ENCODE measurements at places on chromosomes 3 and 15.

- DNase-seq = peak; percentile 78
Observed at GRCh38 chr3:10198761-10199649, 34.3 kb downstream of the IRAK2 start.

DNA sequence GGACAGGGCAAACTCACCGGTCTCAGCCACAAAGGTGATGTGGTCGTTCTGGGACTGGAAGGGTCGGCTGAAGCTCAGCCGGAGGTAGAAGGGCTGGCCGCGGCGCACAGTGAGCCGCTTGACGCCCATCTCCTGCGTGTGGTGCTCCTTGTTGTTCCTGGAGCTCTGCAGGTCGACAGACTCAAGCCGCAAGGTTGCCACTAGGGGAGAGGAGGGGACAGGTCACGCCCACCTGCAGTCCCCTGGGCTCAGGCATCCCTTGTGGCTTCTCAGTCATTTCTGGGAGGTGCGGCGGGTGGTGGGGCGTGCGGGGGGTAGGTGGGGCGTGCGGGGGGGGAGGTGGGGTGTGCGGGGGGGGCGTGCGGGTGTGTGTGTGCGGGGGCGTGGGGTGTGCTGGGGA, 26.7 kb upstream of the TGM5 start:
- DNase-seq = no peak

- peak; percentile 99 for DNase-seq
Observed at GRCh38 chr3:127734754-127735473, 62.2 kb downstream of the ABTB1 start.

DNA sequence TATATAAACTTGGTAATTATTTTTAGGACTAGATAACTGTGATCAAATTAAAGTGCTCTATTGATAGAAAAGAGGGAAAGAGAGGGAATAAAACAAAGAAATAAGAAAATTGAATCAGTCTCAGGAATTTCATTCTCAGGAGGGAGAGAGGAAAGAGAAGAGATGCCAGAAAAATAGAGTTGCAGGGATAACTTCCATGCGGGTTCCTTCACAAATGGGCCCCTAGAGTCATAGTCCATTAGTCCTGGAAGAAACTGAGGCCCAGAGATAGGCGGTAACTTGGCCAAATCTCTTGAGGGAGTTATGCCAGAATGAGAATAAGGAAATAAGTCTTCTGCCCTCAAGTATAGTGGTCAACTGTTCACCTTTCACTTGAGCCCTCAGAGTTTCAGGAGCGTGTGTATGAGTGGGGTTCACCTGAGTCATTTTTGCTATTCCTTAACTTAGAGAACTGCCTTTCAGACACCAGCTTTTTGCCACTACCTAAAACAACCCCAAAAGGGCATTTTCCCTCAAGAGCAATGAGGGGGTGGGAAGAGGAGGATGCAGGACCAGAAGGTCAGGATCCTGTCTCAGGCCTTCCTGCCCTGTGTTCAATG, 192.6 kb downstream of the MEX3B start:
- DNase-seq = no peak

- no peak for DNase-seq
Observed at GRCh38 chr3:32334675-32335074, 57.0 kb upstream of the CMTM7 start.

GRCh38 chr3:99929745-99930139, 112.1 kb downstream of the CMSS1 start:
- DNase-seq = peak; percentile 50

DNA sequence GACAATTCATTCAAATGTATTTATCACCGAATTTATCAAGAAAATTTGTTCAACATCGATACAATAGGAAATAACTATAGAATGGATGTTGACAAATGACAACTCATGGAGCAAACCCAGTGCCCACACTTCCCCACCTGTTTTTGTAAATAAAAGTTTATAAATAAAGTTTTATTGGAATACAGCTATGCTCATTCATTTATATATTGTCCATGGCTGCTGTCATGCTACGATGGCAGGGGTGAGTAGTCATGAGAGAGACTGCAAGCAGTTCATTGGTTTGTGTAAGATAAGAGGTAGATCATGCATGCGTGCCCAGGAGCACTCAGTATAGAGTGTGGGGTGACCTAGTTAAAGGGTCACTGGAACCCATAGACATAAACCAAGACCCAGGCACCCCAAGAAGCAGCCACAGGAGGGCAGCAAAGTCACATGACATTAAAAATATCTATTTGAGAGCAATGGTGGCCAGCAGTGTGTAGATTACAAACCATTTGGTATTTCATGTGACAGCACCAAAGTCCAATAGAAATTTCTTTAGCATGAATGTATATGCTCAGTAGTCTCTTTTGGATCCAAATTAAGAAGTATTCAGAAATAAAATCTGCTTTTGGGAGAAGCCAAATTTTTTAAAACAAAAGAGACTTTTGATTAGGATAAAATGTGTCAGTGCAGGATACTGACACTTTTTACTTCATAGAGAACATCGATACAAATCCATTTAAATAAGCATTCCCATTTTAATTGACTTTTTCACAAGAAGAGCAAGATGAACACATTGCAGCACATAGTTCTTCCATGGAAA, 794.8 kb downstream of the MCTP2 start:
- peak; percentile 53 for DNase-seq

- DNase-seq = peak; percentile 50
Observed at GRCh38 chr3:39192490-39193092, at the start of gene XIRP1. Gene XIRP1 (minus strand): TSS chr3:39192595. CDS start chr3:39189445, 3,150 bp downstream.

GRCh38 chr3:72957297-72957696, 39.3 kb upstream of the PPP4R2 start:
- DNase-seq = peak; percentile 13

GRCh38 chr3:49658711-49659110, 15.4 kb upstream of the APEH start:
- DNase-seq = no peak

DNA sequence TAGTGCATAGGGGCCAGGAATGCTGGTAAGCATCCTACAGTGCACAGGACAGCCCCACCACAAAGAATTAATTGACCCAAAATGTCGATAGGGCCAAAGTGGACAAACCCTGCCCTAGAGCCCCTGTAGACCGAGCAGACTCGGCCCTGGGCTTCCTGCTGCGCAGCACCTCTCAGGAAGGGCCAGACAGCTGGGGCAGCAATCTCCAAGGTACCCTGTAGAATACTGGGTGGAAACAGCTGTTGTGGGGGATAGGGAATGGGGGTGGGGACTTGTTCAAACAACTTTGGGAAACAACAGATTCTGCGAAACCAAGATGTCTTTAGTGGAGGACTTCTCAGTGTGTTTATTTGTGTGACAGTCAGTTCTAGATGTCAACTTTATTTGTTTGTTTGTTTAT, 67.1 kb downstream of the MRPL46 start:
- no peak for DNase-seq

DNA sequence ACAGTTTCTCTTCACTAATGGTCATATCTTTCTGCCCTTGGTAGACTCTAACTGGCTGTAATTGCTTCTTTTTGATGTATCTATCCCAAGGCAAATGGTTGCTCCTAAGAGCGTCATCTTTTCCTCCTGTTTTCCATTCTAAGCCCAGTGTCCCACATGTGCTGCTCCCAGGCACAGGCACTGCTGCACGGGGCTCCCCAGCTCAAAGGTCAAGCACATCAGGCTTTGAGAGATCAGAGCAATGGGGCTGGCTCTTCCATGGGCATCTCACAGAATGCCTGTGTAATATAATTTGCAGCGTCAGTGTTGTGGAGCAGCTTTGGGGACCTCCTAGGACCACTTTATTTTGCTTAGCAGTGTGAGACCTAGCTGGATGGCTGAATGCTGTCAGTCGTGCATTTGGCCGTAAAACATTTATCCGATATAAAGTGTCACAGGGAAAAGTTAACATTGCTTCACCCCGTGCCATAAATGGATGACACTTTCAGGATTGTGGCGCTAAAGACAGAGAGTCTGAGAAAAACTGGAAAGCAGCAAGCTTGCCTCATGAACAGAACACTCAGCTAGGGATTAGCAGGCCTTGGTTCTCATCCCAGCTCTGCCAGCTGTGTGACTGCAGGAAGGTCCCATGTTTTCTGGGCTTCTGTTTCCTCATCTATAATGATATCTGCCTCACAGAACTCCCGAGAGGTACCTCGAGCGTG, 277.5 kb upstream of the TBL1XR1 start:
- no peak for DNase-seq

DNA sequence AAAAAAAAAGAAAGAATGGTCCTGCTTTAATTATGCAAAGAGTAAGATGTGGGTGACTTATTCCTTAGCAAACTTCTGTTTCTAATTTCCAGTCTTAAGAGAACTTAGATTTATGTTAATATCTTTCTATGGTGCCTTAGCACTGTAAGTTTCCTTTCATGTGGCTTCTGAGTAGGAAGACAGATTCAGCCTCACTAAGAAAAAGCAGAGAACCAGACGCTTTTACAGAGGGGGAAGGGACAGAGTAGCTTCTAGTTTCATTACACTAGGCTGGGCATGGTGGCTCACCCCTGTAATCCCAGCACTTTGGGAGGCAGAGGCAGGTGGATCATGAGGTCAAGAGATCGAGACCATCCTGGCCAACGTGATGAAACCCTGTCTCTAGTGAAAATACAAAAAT, 95.0 kb downstream of the DHX30 start:
- DNase-seq = no peak

- DNase-seq = peak; percentile 47
Observed at GRCh38 chr3:12349895-12350811, 61.3 kb downstream of the PPARG start.

DNA sequence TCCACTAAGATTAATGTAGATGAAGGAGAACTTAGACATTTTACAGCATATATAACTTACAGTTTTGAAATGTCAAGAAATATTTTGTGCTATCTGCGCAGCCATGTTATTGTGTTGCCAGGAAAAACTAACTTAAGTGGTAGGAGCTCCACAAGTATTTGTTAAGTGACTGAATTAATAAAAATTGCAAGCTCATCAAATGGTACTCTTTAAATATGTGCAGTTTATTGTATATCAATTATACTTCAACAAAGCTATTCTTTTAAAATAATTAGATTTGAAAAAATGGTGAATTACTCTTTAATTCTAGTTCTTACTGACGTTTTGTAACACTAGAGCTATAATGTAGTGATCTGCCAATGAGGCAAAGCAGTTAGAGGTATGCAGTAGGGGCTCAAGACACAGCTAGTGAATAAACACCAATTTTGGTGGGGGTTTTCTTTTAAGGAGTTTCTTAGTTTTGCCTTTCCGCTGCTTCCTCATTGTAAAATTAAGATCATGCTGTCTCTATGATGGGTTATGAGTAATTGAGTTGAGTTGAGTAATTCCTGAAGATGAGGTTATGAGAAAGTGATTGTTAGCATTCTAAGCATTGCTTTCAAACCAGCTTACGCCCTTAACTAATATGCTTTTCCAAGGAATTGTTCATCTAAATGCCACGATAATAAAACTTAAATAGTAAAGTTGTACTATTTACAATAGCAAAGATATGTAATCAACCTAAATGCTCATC, 10.9 kb upstream of the LXN start:
- no peak for DNase-seq

- DNase-seq = no peak
Observed at GRCh38 chr3:64218746-64219145, 6.5 kb downstream of the PRICKLE2 start.

GRCh38 chr3:152047465-152047864, 174.0 kb downstream of the SUCNR1 start:
- no peak for DNase-seq

- no peak for DNase-seq
Observed at GRCh38 chr15:96311256-96311955, 19.1 kb upstream of the NR2F2 start.

DNA sequence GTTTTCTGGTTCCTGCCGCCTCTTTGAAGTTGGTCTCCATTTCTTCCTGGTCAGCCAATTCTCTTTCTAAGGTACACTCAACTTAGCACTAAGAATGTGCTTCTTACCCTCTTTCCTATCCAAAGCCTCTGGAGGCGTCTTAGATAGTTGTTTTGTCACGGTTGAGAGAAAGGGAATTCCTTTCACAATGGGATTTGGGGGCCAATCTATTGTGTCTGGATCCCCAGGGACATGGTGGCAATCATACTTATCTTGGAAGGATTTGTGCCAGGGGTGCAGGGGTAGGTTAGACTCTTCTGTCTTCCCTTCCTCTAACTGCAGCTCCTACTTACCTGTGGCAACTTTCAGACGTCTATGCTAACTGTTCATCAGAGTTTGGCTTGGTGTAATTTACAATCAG, 287.1 kb downstream of the SOX2 start:
- DNase-seq = no peak

DNA sequence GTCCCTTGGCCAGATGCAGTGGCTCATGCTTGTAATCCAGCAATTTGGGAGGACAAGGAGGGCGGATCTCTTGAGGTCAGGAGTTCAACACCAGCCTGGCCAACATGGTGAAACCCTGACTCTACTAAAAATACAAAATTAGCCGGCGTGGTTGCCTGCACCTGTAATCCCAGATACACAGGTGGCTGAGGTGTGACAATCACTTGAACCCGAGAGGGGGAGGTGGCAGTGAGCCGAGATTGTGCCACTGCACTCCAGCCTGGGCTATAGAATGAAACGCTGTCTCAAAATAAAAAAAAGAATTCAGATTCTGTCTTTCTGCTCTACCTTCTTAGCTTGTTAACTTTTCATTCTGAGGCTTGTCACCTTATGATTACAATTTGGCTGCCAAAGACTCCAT, 22.1 kb downstream of the MYO5A start:
- no peak for DNase-seq

DNA sequence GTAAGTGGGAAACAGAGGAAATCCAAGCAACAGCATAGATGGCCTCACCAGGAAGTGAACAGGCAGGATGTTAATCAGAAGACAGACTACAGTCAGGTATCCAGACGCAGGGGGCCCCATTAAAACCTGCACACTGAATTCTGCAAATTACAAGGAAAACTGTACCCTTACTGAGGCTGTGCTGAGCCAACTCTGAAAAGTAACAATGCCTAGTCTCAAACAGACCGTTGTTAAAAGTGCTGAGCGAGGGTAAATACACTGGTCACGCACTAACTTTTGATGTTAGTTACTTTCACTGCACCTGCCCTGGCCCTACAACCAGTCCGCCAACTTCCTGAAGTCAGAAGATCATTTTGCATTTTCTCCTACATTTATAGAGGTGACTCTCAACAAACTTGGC, 1.0 kb downstream of the TAMM41 start:
- no peak for DNase-seq

DNA sequence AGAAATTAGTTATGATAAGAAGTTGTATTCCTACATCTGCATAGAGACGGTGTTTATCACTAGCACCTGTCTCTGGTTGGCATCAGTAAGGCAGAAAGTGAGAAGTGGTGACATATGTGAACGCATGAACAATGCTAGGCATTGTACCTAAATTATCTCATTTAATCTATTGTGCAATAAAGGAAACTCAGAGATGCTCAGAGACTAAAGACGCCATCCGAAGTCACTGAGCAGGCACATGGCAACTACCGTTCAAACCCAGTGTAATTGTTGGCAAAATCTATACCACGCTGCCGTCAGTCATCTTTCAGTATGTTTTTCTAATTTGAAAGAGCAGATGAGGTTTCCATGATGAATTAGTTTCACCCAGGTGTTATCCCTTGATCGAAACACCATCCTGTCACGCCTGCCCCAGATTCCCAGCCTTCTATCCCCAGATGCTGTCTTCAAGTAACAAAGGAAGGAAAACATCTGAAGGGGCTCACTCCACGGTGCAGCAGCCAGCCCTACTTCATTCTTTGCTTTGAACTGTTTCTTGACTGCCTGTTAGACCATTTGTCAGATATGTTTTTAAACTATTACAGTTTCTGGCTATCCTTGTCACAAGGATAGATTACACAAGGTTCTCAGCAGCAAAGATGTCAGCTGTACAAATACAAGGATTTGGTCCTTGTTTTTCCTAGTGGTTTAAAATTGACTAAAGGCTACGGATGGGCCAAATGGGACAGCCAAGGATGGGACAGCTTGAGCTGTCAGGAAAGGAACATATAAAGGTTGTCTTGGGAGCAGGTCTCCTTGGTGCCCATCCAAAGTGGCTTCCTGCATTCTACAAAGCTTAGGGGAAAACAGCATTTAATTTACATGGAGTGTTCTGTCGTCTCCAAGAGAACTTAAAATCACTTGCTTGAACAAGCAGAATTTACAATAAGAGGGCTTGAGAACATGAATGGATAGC, 99.1 kb downstream of the TMEM108 start:
- DNase-seq = no peak
